ENCODE measurements at places on chromosomes 1 and 21.
A peak's percentile ranks its signal among the peaks of the same experiment; 100 is the strongest.

- DNase-seq: peak; percentile 78
These were observed 78.9 kb downstream of the SLC66A1 start for GRCh38 chr1:19390901-19391595.

- DNase-seq: no peak
These were observed 28.8 kb upstream of the PPP2R5A start for GRCh38 chr1:212256369-212256768.

GRCh38 chr1:211377539-211378450 lies 51.2 kb downstream of the TRAF5 start:
- DNase-seq: no peak

GRCh38 chr1:227314014-227314848 lies 4.1 kb downstream of the CDC42BPA start:
- no peak for DNase-seq

GRCh38 chr21:14223365-14223764 lies 7.4 kb downstream of the RBM11 start:
- no peak for DNase-seq

DNA sequence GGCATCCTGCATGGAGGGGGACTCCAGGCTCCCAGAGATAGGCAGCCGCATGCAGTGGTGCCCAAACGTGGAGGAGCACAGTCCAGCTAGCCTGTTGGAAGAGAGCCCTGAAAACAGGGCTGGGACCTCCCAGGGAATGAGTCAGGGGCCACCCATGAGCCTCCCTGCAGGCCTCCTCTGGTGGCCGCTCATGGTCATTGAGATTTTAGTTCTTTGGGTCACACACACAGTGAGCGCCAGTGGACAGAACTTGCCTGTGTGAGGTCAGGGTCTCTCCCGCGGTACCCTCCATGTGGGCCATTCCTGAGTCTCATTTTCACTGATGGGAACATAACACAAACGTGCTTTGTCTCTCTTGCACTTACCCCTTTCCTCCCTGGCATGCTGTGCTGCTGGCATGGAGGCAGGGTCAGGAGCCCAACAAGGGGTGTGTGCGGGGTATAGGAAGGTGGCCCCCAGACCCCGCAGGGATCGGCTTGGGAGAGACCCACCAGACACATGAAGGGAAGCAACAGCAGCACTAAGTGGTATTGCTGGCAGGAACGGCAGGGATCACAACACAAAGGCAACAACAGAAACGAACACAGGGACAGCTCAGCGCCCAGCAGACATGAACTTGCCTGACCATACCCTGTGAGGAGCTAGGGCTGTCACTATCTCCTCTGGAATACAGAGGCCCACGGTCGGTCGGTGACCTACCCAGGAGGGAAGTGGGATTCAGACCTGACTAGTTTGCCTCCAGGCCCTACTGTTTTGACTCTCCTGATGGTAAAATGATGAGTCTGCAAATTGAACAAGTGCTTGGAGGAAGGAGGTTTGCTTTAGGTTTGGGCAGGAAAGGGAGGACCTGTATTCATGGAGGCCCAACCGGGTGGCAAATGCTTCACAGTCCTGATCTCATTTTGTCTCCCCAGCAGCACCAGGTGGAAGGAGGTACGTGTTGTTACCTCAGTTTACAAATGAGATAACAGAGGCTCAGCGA lies 31.8 kb downstream of the ABCG1 start:
- DNase-seq: no peak
